ENCODE measurements at places on chromosomes 6 and 20.

DNA sequence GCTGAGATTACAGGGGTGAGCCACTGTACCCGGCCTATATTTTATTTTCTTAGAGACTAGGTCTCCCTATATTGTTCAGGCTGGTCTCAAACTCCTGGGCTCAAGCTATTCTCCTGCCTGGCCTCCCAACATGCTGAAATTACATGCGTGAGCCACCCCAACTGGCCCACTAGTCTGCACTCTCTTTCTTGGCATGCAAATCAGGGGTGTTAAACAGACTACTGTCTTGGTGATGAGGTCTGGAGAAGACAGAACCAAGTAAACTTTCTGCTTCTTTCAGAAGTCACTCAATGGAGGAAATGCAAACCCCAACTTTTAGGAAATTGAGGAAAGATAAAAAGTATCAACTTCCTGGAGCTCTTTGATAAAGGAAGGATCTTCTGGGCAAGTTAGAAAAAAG, 8.0 kb upstream of the TUBB2B start:
- no peak for DNase-seq

- DNase-seq = no peak
These were observed 16.7 kb upstream of the PRDM1 start for GRCh38 chr6:106069478-106069877.

DNA sequence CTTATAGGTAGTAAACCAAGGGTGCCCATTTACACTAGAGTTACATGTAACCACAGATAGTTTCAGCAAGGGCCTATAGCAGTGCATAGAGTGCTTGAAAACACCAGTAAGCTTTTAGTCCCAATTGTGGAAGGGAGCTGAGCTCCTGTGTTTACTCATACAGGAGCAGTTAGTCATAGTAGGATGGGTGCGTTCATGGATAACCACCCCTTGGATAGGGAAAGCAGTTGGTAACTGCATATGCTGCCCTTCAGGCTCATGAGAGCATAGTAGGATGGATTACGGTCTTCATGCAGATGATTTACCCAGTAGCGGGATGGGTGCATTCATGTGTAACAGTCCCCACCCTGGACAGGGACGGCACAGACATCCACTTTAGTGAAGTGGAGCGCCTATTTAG, 45.1 kb downstream of the OR2B6 start:
- DNase-seq = no peak

DNA sequence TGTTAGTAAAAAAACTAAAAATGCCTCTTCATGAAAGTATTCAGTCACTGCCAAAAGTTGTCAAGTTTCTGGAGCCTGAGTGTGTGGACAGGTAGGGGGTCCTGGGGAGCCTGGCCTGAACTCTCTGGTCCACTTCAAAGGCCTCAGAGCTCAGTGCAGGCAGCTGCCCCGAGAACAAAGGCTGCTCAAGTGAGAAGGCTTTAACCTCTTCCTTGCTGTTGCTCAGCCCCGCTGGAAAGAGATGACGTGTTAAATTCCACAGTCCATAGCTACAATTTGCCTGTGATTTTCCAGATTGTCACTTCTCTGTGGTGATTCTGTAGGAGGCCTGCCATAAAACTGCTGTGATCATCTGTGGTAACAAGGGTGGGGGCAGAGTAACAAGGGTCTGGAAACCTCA, 96.9 kb downstream of the FAM120B start:
- DNase-seq = no peak

DNA sequence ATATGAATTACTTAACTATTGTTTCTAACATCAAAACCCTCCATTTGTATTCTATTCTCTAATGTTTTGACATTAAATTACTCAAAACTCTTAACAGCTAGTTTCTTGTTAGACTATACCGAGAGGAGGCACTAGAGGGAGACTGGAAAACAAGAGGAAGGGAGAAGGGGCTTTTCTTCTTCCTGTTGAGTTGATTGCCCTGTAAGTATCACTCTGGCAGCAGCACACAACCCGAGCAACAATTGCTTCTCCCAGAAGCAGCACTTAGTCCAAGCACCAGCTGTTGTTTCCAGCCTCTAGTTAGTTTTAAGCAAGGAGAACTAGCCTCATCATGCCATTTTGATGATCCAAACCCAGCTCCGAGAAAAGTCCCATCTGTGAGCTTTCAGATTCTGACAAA, 603.8 kb downstream of the PRKN start:
- peak; percentile 10 for DNase-seq

- peak; percentile 95 for DNase-seq
These were observed at the start of gene DHX16 for GRCh38 chr6:30672445-30673253. Gene DHX16 (minus strand): TSS chr6:30673006. CDS start chr6:30672841, 165 bp downstream.

DNA sequence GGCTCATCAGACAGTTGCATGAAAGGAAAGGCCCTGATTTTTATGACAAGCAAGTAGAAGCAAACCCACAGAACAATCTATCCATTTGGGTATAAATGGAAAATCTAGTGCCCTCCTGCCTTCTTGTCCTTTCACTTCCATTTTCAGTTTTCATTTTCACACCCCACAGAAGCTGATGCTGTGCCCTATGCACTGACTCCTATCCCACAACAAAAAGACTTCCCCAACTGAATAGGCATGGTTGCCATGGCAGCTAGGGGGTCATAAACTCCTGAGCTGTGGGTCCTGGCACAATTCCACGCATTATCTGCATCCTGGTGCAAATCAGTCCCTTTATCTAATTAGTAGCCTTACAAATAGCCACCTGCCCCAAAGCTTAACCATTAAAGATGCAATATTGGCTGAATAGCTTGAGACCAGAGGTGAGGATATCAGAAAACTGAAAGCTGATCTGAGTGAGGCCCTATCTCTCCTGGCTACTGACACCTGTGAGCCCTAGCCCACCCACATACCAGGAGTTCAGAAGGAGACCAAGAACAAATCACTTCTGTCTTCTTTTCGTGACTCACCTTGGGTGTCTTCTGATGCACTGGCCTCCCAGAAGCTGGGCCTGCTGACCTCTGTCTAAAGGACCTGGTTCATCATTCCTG, 34.9 kb upstream of the HEY2 start:
- peak; percentile 45 for DNase-seq

- no peak for DNase-seq
These were observed 12.3 kb downstream of the PREX1 start for GRCh38 chr20:48815537-48815936.

DNA sequence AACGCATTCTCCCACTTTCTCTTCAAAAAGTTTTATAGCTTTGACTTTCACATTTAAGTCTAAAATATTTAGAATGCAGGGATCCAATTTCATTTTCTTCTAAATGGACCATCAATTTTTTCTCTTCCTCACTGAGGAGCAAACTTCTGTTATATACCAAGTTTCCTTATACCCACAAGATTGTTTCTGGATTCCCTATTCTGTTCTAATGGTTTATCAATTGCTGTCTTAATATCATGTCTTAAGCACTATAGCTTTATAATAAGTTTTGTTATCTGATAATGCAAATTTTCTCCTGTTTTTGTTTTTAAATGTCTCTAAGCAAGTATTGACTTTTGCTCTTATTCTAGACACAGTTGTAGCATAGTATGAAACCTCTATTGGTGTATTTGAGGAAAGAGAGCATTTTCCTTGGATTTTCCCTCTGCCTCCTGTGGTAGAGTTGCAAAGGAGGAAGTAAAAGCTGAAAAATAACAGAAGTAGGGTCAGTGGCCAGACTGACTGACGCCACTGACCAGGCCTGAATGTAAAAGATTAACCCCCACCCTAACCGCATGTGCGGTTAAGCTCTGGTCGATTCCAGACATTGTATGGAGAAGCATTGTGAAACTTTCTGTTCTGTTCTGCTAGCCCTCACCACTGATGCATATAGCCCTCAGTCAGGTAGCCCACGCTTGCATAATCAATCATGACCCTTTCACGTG, 40.3 kb downstream of the GPX5 start:
- DNase-seq = peak; percentile 96

- no peak for DNase-seq
These were observed 228.2 kb downstream of the SOD2 start for GRCh38 chr6:159464816-159465215.

DNA sequence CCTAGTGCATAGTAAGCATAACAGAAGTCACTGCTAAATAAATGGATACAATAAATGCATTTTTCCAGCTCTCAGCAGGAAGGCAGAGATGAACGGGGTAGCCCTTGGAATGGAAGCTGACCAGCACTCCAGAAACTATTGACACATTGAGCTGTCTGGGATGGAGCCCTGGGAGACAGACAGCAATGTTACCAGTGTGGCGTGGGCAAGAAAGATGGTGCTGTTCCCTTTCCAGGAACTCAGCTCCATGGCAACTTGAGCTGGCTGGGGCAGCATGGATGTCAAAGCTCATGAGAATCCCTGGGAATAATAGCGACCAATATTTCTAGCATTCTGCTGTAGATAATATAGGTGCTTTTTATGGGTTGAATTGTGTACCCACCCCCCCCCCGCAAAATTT, 104.3 kb upstream of the PTPRT start:
- no peak for DNase-seq

Data from MV-4-11 (cell line).